Activated naive CD4-positive, alpha-beta T cell treated with anti-CD3 and anti-CD28 coated beads for 36 hours (primary cell): ENCODE measurements at places on chromosomes 2 and 18. TPM values are rescaled to one million over a fixed set of nuclear protein-coding genes. Genes with fewer than 3 reads are reported as not detected.

GRCh38 chr2:207395535-207396251 is 134.1 kb upstream of the CREB1 start:
- no peaks in the 10 kb centered on the region for H3K36me3 ChIP-seq
- no peak for DNase-seq
- peaks cover 8% of the 10 kb centered on the region for H3K4me1 ChIP-seq

GRCh38 chr2:24907116-24907515 is 12.9 kb downstream of the ADCY3 start:
- no peak for DNase-seq
- no peak overlapping the region for H3K27ac ChIP-seq
- peaks cover 52% of the 10 kb centered on the region for H3K36me3 ChIP-seq
- H3K27me3 ChIP-seq = no peaks in the 10 kb centered on the region
- no peak overlapping the region for H3K4me3 ChIP-seq
- H3K4me1 ChIP-seq = peaks cover 6% of the 10 kb centered on the region

GRCh38 chr2:3039188-3040065 is 338.2 kb downstream of the EIPR1 start:
- no peak overlapping the region for H3K27ac ChIP-seq
- no peak for DNase-seq
- H3K36me3 ChIP-seq = no peaks in the 10 kb centered on the region

DNA sequence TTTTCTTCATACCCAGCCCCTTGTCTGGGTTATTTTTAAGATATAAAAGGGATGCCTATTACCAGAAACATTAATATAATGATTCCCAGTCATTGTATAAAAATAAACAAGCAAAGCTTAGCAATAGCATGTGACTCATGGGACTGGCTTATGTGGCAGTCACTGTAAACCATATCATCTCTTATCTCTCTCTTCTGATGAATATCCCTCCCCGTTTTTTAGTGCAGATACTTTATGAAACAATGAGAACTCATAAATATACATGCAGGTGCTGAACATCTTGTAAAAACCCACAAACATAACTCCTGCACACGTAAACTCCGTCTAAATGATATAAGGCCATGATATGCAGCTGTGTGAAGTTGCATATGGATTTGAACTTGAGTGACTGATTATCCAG is 154.9 kb downstream of the MGAT5 start:
- no peaks in the 10 kb centered on the region for H3K27me3 ChIP-seq
- DNase-seq = no peak
- peaks cover 18% of the 10 kb centered on the region for H3K4me1 ChIP-seq
- H3K27ac ChIP-seq = no peak overlapping the region
- H3K36me3 ChIP-seq = peaks cover 8% of the 10 kb centered on the region

RBFA gene
- 35.7 TPM for total RNA-seq

- no peak for DNase-seq
- no peak overlapping the region for H3K4me3 ChIP-seq
- H3K4me1 ChIP-seq = peaks cover 3% of the 10 kb centered on the region
- H3K27me3 ChIP-seq = no peaks in the 10 kb centered on the region
Observed at GRCh38 chr2:175111200-175111657, 56.8 kb downstream of the ATF2 start.

DNA sequence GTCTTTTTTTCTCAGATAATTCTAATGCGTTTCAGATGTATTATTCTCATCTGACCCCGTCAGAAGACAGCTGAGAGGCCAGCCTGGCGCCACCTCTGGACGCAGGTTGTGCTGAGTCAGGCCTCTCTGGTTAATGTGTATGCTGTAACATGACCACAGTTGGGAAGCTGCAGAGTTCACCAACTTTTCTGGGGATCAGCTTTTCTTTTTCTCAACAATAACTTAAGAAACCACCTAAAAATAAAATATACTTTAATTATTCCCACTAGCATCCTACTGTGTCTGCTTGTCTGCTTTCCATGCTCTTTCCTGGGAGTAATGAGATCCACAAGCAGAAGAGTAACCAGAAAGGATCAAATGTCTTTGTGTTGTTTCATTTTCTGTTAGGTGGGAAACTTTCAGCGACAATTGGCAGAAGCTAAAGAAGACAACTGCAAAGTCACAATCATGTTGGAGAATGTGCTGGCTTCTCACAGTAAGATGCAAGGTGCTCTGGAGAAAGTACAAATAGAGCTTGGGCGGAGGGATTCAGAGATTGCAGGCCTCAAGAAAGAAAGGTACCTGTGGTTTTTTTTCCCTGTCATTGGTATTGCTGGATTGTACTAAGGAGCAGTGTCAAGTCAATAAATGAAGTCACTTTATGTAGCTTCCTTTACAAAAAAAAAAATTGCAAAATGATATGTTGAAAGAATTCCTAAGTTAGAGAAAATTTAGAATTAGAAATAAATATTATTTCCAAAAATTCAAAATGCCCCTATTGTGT is 79.8 kb downstream of the CCDC150 start:
- no peaks in the 10 kb centered on the region for H3K4me1 ChIP-seq
- no peaks in the 10 kb centered on the region for H3K27me3 ChIP-seq
- H3K36me3 ChIP-seq = peaks cover 2% of the 10 kb centered on the region
- H3K4me3 ChIP-seq = no peak overlapping the region
- no peak overlapping the region for H3K27ac ChIP-seq

CXCR4 gene
- total RNA-seq = 72.6 TPM

LAMA1 gene
- not detected for total RNA-seq

DNA sequence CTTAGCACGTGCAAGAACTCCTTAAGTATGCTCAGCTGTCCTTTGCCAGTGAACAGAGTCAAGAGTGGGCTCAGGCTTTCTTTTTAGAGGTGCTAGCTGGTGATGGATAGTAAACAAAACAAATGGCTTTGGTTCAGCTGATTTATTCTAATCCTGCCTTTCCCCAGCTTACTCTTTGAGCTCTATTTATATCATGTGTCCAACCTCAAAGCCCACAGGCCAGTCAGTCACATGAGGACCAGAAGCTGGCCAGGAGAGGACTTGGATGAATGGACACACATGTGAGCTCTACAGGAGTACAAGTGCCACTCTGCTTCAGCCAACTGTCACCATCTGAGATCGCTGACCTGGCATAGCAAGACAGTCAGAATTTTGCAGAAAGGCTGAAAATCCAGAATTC is 59.4 kb downstream of the STK39 start:
- no peak for DNase-seq
- H3K4me3 ChIP-seq = no peak overlapping the region
- H3K27ac ChIP-seq = no peak overlapping the region

SMPD4 gene
- total RNA-seq = 70.8 TPM

DNA sequence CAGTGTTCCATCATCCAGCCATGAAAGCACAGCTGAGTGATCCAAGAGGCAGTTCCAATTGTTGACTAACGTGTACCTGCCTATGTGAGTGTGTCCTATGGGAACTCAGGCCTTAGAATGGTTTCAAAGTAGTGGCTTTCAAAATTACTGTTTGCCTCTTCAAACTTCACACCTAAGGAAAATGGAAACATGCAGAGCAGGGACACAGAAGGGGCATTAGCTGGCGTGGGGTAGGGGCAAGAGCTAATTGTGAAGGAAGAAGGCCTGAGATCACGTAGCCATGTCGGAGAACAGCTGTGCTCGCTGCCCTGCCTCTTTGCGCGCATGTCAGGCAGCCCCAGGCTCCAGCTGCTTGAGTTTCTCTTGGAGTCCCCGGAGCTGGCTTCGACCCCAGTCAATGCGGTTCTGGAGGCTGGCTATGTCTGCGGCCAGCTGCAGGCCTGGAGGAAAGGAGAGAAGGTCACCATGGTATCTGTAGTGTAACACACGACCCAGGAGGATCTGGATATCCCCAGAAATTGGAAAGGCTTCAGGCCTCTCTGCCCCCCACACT is 3.8 kb upstream of the IMP4 start:
- H3K4me1 ChIP-seq = peaks cover 16% of the 10 kb centered on the region
- H3K27ac ChIP-seq = no peak overlapping the region
- peaks cover 25% of the 10 kb centered on the region for H3K36me3 ChIP-seq
- no peak overlapping the region for H3K4me3 ChIP-seq
- H3K27me3 ChIP-seq = no peaks in the 10 kb centered on the region
- no peak for DNase-seq

ANKRD30BL gene
- not detected for total RNA-seq

DNA sequence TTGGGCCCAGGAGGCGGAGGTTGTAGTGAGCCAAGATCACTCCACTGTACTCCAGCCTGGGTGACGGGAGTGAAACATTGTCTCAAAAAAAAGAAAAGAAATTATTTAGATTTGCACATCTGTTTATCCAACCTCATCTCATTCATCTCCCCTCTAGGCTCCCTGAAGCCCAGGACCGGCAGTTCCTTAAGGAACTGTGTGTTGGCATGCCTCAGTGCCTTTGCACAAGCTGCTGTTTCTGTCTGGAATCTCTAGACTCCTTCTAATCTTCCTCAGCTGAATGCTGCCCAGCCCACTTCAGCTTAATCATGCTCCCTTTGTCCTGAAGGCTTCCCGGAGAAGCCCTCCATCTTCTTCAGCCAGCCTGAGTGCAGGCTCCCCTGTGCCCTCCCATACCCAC is 10.9 kb upstream of the RFX8 start:
- H3K4me1 ChIP-seq = peaks cover 19% of the 10 kb centered on the region
- no peaks in the 10 kb centered on the region for H3K27me3 ChIP-seq
- no peak overlapping the region for H3K4me3 ChIP-seq
- H3K36me3 ChIP-seq = no peaks in the 10 kb centered on the region
- DNase-seq = no peak

DNA sequence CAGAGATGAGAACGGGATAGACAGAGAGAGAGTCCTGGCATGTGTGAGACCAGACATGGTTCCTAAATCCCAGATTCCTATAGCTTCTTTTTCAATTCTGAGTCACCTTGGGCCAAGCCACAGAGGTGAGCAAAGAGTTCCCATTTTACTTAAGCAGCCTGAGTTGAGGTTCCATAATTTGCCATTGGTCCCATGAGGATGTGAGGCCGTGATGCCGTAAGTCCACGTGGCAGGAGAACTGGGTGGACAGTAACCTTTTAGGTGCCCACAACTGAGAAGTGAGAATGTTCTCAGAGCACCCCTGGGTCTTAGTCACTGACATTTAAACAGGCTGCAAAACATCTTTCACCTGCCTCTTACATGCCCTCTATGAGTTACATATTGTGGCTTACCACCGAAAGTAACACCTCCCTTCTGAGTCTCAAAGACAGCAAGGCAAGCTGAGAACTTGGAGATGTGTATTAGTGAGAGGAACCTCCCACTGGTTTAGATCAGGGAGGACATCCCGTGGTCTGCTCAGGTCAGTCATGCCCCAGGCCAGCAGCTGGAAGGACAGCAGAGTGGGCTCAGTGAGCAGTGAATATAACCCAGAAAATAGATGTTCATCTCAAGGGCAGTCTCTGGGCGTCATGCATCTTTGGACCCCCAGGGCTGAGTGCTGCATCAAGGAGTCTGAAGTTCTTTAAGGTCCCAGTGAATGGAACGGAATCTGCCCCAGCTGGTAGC is 127.9 kb upstream of the LGALSL start:
- H3K27me3 ChIP-seq = no peaks in the 10 kb centered on the region
- H3K36me3 ChIP-seq = no peaks in the 10 kb centered on the region
- H3K4me3 ChIP-seq = peak overlapping the region; percentile 38

BCL2 gene
- total RNA-seq = 49.6 TPM

C2orf80 gene
- not detected for total RNA-seq

DNA sequence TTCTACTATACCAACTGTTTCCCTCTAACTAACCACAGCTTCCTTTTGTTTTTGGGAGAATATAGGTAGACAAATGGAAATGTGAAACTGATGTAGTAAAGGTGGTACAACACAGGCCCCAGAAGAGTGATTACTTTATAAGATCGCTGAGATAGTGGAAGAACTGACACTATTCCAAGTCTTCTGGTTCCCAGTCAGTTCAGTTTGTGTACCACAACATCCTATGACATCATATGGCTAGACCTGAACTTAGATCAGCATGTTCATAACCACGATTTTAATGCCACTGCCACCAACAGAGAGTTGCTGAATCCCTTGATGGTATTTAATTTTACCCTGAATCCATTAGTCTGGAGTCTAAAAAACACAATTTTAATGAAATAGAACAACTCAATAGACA is 328.9 kb downstream of the GPD2 start:
- no peaks in the 10 kb centered on the region for H3K27me3 ChIP-seq
- H3K36me3 ChIP-seq = no peaks in the 10 kb centered on the region
- H3K27ac ChIP-seq = no peak overlapping the region
- H3K4me1 ChIP-seq = no peaks in the 10 kb centered on the region
- H3K4me3 ChIP-seq = no peak overlapping the region

GRCh38 chr2:25274868-25275574 is 66.7 kb downstream of the DNMT3A start:
- H3K36me3 ChIP-seq = peaks cover 44% of the 10 kb centered on the region
- peaks cover 80% of the 10 kb centered on the region for H3K4me1 ChIP-seq
- H3K27me3 ChIP-seq = no peaks in the 10 kb centered on the region
- peak; percentile 79 for DNase-seq

DNA sequence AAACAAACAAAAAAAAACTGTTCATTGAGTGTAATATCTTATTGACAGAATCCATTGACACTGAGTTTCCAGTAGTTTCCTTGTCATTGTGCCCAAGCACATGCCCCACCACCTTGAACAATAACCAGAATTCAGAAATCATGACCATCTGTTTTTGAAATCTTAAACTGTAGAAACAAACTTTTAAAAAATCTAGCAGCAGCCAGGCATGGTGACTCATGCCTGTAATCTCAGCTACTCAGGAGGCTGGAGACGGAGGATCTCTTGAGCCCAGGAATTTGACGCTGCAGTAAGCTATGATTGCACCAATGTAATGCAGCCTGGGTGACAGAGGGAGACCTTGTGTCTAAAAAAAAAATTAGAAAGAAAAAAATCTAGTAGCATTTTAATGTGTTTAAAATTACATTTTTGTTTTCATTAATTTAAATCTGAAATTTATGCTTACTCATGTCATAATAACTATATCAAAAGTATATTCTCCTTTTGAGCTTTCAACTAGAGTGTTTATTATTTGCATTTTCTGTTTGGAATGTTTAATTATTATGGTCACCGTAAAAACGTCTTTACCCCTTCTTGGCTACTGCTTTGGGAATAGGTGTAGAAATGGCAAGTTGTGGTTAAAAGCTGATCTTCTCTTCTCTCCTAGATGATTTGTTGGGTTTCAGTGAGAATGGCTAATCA is 25.2 kb upstream of the STON1 start:
- no peak overlapping the region for H3K27ac ChIP-seq
- no peak overlapping the region for H3K4me3 ChIP-seq
- H3K4me1 ChIP-seq = peaks cover 13% of the 10 kb centered on the region
- no peak for DNase-seq

GRCh38 chr2:205806143-205806905 is 124.0 kb downstream of the NRP2 start:
- no peak overlapping the region for H3K4me3 ChIP-seq
- H3K27ac ChIP-seq = no peak overlapping the region
- H3K27me3 ChIP-seq = no peaks in the 10 kb centered on the region
- DNase-seq = no peak
- H3K4me1 ChIP-seq = no peaks in the 10 kb centered on the region

PLA2R1 gene
- total RNA-seq = not detected

UGT1A8 gene
- total RNA-seq = not detected

PSMA8 gene
- 2.1 TPM for total RNA-seq
